ENCODE measurements at places on chromosomes 7 and 10. TPM values are rescaled to one million over a fixed set of nuclear protein-coding genes. Genes with fewer than 3 reads are reported as not detected.

Gene FANK1
- 1.2 TPM for polyA plus RNA-seq

Gene IDI2
- polyA plus RNA-seq, result 0.22 TPM

DNA sequence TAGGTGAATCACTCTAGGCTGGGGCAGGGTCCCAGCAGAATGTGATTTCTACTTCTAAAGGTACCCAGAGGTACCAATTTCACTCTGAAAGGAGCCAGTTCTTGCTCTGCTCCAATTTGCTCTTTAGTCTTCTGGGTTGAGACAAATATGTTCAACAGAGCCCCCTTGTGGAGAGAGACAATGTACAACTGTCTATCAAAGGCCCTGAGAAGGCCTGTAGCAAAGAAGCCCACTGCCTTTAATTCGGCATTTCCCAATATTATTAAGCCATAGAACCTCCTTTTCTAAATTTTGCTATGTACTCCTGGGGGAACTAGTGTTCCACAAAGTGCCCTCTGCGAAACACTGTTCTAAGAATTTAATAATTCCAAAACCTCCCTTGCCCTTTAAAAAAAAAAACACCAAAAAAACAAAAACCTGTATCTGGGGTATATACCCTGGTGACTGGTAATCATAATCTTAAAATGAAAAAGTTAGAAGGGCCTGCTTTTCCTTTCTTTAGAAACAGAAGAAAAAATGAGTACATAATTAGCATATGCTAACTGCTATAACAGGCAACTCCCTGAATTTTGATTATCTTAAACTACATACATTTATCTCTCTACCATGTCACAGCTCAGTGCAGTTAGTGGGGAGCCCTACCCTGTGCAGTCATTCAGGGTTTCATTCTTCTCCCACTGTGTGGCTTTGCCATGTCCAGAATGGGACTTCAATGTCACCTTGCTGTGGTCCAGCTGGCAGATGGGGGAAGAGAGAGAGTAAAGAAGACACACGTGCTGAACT lies 160.9 kb upstream of the BMPER start:
- no peak for DNase-seq

Gene LIPN
- polyA plus RNA-seq, result not detected

Gene KIF20B
- polyA plus RNA-seq, result 0.88 TPM

DNA sequence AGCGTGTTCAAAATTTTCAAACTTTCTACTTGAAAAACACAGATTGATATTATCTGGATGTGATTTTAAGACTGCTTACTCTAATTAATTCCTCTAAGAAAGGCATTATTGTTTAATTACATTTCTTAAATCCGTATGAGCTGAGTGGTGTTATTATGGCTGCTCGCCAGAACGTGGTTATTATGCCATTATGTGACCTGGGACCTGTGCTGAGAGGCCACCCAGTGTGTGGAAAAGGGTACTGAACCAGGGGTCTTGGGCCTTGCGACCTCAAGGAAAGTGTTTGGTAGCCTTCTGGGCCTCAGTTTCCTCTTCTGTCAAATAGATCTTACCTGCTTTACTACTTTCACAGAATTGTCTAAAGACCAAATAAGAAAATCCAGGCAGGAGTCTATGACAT lies 15.4 kb downstream of the LGI1 start:
- no peak for DNase-seq

DNA sequence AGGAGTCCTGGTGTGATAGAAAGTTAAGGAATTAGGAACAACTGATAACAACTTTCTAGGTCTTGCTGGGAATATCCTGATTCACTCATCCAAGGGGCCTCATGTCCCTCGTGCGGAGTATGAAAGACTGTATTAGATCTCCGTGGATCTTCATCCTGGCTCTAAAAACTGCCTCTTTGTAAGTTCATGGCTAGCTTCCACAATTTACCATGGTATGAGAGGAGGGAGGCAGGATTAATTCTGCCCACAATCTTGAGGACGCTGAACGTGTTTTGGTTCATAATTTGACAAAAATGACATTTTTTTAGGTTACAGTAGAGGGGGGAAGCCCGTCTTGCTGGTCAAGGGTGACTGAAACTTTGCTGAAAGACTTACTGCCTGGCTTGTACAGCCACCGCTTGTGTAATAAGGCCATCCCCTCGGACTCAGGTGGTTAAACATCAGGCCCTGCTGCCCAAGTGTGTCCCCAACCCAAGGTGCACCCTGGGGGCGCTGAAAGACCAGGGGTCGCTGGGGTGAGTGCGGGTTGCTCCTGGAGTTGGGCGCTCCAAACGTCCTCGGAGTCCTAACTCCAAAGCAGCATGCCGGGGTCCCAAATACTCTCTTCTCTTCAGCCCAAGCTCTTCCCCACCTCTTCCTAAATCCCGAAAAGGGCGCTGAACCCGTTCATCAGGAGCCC lies 733 bp downstream of the HIBADH start:
- DNase-seq, result no peak

DNA sequence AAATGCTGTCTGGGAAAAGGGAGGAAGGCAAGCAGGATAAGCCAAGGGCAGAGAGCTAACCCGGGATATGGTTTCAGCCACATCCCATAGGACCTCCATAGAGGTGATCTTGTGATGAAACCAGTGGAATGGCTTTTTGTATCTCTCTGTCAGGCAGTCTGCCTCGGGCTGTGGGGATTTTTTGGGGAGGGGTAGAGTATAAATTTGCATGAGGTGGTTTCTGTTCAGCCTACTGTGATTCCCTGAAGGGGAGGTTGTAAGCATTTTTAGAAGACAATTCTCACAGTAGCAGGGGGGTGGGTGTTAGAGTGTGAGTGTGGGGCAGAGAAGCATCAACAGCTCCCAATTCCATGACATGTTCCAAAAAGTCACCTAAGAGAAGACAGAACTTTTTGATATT lies 11.8 kb downstream of the OR9A2 start:
- no peak for DNase-seq

Data from heart right ventricle (tissue), 16 donors.